ENCODE measurements at places on chromosomes 1 and 21. TPM values are rescaled to one million over a fixed set of nuclear protein-coding genes. Genes with fewer than 3 reads are reported as not detected.

DNA sequence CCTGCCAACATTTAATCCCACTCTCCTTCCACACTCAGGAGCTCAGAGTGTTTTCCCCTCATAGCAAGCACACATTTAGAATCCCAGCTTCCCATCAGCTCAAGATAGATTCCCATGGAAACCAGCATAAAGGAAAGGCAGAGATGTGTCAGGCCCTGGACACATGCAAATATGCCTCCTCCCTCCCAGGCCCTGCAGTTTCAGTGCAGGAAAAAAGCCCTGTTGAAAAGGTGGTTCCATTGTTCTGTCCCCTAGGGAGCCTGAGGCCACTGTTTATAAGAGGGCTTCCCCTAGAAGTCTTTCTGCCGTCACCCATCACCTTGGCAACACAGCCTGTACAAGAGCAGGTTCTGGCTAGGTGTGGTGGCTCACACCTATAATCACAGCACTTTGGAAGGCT lies 3.6 kb downstream of the CACNA1S start:
- no peak for DNase-seq

- DNase-seq, result no peak
Measured at GRCh38 chr1:8266436-8267165, 51.3 kb upstream of the SLC45A1 start.

DNA sequence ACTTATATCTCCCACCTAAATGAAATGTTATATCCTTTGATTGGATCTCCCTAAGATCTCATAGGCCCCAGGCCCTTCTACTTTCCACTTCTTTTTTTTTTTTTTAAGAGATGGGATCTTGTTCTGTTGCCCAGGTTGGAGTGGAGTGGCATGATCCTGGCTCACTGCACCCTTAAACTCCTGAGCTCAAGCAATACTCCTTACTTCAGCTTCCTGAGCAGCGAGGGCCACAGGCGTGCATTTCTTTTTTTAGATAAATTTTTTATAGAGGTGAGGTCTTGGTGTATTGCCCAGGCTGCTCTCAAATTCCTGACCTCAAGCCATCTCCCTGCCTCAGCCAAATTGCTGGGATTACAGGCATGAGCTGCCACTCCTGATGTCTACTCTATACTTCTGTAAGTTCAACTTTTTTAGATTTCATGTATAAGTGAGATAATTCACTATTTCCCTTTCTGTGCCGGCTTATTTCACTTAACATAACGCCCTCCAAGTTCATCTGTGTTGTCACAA lies 987.5 kb upstream of the NCAM2 start:
- DNase-seq, result peak; percentile 28

DNA sequence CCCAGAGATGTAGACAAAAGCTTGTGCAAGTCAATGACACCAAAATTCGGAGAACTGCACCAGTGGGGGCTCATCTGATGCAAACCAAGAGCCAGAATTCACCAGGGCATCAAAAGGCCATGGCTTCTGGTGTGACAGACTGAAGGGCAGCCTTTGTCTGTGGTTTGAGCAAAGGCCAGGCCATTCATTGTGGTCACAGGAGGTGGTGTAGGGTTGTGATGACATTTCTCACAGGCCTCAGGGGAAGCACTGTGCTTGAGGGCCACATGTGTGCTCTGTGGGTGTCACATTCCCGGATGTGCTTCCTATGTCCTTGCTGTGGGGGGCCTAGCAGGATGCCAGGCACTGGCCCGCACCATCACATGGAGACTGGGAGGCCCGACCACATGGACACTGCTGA lies 22.5 kb upstream of the KCNE1 start:
- no peak for DNase-seq

DNA sequence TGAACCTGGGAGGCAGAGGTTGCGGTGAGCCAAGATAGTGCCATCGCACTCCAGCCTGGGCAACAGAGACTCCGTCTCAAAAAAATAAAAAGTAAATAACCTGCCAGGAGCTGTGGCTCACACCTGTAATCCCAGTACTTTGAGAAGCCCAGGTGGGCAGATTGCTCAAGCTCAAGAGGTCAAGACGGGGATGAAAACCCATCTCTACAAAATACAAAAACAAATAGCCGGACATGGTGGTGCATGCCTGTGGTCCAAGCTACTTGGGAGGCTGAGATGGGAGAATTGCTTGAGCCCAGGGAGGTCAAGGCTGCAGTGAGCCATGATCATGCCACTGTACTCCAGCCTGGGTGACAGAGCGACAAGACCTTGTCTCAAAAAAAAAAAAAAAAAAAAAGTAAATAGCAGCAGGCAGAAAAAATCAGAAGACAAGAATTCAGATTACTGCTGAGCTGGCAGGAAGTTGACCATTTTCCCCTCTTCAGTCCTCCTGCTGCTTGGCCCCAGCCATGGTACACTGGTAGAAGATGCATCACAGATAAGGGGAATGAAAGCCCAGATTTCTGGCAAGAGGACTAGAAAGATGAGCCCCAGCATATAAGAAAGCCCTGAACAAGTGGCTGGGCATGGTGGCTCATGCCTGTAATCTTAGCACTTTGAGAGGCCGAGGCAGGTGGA lies 97.6 kb downstream of the TOMM20 start:
- no peak for DNase-seq

- DNase-seq, result no peak
Measured at GRCh38 chr1:162857850-162858249, 3.1 kb downstream of the CCDC190 start.

The GJA9 gene
- not detected for total RNA-seq

The KIAA1614 gene
- total RNA-seq, result 13.8 TPM
